PC-3 (cell line): ENCODE measurements at places on chromosomes 5 and 9. TPM values are rescaled to one million over a fixed set of nuclear protein-coding genes. Genes with fewer than 3 reads are reported as not detected.

The GAPT gene
- not detected in 2 replicates for total RNA-seq

The DMRT3 gene
- not detected in 2 replicates for total RNA-seq

The AJM1 gene
- total RNA-seq: 1.4 and 2.6 TPM in 2 replicates

The FLT4 gene
- total RNA-seq: not detected in 2 replicates

The AGXT2 gene
- total RNA-seq: not detected in 2 replicates

The PCDHA3 gene
- total RNA-seq: not detected in 2 replicates

The PCDHB8 gene
- 0.22 and 0.40 TPM in 2 replicates for total RNA-seq

The LRRC26 gene
- 0.40 and 2.0 TPM in 2 replicates for total RNA-seq

The DNAJB5 gene
- 7.3 and 9.3 TPM in 2 replicates for total RNA-seq
